NCI-H2029 treated with DMSO at 0.1 percent for 48 hours (cell line): ENCODE measurements at places on chromosomes 16 and 17.

DNA sequence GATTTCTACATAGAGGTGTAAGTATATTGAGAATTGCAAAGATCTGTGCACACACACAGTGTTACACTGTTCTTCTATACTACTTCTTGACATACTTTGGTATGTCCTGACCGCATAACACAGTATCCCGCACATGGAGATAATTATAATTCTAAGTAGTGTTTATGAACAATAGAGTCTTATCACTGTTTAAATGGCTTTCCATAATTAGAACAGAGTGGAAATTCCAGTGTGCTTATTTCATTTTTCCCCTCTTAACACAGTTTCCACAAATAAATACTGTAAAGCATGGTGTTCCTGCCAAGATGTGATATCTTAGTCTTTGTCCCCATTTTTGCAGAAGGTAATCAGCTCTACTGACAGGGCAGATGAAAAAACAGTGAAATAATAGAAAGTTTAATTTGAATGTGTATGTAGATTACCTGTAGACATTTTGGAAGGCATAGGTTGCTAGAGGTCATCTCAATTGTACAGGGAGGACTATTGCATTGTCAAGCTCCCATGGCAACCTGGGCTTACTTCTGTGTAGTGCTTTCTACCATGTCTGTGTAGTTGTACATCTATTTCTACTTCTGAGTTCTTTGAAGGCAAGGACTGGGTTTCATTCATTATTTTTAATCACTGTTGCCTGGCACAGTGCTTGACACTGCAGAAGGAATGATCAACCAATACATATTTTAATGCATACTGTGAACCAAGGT lies 10.1 kb upstream of the KRT28 start:
- no peak for DNase-seq

GRCh38 chr16:26963109-26963508 lies 103.6 kb upstream of the C16orf82 start:
- DNase-seq = no peak

DNA sequence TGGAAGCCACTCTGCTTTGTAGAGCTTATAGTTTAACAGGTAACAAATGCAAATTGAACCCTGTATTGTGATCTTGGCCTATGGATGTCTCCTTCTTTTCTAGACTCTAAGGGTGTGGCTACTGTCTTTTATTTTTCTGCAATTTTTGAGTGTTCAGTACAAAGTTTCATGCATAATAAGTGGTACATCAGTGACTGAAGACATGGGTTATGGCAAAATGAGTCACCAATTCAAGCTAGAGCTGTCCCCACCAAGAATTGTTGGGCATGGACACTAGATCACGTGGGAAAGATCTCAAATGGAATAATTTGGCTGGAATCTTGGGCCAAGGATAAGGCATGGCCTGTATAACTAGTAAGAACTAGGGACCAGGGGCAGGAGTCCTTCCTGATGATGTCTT lies 228.4 kb upstream of the N4BP1 start:
- DNase-seq = no peak

GRCh38 chr16:11896486-11897176 lies 19.1 kb downstream of the GSPT1 start:
- no peak for DNase-seq

DNA sequence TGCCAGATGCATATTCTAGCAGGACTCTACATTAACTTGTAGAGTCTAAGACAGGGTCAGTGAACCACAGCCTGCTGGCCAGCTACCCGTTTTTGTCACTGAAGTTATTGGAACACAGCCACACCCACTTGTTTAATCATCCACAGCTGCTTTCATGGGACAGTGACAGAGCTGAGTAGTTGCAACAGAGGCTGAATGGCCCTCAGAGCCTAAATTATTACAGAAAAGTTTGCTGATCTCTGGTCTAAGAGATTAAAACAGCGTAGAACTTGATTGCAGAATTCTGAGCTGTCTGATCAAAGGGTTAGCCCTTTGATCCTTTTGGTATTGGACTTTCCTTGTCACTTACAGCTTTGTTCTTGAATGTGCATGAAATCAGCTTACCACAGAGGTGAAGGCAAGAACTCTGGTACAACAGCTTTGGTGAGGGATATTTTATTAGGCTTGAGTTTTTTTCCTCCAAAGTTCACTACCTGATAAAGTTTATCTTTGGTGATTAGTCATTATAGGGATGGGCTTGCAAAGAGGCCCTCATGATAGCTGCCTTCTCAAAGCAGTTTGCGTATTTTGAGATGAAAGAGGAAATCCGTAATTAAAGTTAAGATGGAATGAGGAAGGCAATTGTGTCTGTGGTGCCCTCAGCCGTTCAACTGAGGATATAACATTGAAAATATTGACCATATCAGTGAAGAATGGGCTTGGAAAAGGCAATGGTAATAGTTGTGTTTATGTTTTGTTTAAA lies 23.6 kb downstream of the ALDH3A2 start:
- DNase-seq = no peak

GRCh38 chr16:77928096-77928495 lies 94.3 kb upstream of the CLEC3A start:
- DNase-seq = no peak

DNA sequence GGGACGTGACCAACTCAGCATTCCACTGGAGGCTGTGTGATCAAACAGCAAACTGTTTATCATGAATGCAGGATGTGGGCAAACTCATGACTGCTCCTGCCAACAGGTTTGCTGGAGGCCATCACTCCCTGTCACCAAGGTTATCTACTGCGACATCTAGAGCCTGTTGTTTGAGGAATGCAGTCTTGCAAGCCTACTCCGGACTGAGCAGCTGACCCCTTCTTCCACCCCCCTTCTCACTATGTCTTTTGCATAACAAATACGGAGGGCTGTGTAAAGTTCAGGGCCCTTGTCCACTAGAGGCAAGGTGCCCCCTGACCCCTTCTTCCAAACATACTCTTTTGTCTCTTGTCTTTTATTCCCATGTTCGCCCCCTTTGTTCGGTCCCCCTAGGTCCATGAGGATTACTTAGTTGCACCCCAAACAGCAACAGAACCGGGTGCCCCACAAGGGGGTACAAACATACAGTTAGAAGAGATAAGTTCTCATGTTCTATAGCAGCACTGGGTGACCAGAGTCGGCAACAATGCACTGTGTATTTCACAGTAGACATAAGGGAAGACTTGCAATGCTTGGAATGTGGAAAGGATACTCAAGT lies 28.7 kb downstream of the MEAK7 start:
- no peak for DNase-seq

- DNase-seq = no peak
Measured at GRCh38 chr16:4537376-4538343, 913 bp downstream of the CDIP1 start.
